CD4-positive, alpha-beta T cell treated with Interleukin-1 beta for 1 hour (primary cell): ENCODE measurements at places on chromosomes 3 and 15.

- DNase-seq: no peak
These were observed 15.8 kb upstream of the ALAS1 start for GRCh38 chr3:52182196-52182595.

GRCh38 chr3:169458752-169459151 lies 204.8 kb downstream of the MECOM start:
- no peak for DNase-seq

GRCh38 chr15:32933236-32933635 lies 215.4 kb downstream of the GREM1 start:
- DNase-seq: no peak

DNA sequence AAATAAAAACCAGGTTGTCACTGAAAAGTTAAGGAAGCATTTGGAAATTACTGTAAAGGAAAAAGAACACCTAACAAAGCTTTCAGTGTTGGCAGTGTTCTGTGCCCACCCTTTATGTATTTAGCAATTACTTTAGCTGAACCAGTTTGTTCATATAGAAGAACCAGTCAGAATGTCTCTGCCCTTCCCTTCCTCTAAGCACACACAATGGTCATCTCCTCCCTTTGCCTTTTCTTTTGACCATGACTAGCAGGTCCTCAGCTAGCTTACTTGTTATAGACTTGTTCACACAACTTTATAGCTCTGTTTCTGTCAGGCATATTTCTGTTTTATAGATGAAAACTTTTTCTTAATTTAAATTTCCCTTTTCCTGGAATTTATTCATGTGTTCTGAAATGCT lies 59.6 kb downstream of the AKAP13 start:
- DNase-seq: no peak

GRCh38 chr15:59020322-59020721 lies 32.9 kb downstream of the RNF111 start:
- DNase-seq: no peak

DNA sequence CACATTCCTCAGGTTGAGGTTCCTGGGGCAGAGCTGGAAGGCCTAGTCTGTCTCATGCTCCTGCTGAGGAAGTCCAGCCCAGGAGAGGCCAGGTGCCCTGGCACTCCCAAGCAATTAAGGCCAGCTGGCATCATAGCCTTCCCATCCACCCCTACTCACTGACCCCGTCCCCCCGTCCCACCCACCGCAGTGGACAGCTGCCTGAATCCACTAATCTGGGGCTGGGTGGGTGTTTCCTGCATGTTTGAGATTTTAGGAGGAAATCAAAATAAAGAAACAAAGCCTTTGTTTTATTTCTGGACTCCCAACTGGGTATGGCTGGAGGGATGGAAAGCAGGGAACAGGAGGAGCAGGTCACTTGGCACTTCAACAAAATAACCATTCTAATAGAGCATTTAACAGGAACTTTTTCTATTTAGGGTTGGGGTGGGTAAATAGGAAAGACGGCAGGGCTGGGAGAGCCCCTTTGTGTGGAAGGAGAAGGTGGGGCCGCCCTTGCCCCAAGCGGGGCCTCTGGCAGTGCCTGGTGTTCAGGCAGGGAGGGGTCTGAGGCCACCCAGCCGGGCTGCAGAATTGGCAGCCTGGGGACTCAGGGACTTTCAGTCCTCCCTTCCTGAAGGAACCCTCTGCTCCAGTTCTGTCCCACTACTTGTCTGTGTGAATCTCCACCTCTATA lies 8.5 kb downstream of the MRAS start:
- DNase-seq: no peak

DNA sequence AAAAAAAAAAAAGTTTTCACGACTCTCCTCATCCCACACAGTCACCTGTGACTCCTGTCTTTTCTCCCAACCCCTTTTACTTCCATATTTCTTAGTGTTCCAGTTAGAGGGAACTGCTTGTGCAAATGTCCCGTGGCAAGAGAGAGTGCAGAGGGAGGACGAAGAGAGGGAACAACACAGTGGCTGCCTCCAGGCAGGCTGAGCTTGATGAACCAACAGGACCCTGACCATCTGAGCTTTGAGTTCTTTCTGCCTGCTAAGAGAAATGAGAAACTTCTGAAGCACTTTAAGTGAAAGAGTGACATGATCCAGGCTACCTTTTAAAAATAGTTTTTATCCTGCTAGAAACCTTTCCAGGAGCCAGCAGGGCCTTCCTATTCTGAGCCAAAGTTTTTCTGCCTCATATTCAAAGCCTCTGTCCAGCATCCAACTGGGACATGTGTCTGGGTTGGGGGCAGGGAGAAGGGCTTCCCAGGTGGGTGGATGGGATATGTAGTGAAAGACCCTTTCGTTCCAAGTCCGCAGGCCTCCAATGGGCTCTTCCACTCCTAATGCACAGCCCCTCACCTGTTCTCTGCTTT lies 239.9 kb downstream of the OPA1 start:
- no peak for DNase-seq

GRCh38 chr15:30933293-30933692 lies 29.6 kb downstream of the FAN1 start:
- no peak for DNase-seq

DNA sequence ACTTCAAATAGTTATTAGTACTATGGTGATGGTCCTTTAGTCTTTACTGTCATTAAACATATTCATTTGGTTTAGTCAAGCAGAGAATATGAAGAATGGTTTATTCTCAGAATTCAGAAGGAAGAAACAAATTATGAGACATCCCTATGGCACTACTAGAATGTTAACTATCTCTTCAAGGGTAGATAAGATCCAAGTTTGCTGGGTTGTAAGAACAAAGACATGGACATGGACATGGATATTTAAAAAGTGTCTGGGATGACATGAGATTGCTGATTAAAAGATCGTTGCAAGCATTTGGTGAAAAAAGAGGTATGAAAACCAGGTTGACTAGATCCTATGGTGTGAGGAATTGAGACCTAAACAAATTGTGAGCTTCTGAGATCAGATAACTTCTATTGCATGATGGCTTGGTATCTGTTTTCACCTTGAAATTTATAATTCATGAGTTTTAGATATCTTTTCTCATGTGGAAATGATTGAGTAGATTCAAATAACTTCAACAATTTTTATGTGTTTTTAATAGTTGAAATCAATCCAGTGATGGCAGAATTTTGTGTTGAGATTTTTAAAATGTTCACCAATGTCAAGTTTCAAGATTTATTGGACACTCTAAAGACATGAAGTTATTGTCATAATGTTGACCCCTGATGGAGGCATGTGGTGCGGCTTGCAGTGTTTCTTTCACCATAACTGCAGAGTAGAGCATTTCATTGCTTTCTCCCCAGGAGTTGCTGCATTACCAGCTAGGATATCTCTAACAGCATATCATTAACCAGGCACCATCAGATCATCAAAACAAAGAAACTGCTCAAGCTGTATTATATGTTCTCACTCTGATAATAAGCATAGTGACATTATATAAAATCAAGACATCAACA lies 72.6 kb downstream of the NAALADL2 start:
- DNase-seq: no peak

DNA sequence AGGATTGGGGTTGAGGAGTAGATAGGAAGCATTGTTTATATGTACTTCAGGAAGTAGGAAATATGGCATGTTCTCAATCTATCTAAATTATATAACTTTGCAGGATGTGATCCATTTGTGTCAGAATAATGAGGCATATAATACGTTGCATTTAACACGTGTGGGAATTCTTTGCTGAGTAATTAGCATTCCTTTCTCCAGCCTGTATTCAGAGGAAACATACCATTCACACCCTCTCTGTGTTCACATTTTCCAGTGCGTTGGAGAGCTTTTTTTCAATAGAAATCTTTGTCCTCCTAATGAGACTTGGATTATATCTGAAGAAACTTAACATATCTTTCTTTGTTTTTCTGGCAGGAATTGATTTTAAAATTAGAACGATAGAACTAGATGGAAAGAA lies 33.0 kb upstream of the APH1B start:
- no peak for DNase-seq

DNA sequence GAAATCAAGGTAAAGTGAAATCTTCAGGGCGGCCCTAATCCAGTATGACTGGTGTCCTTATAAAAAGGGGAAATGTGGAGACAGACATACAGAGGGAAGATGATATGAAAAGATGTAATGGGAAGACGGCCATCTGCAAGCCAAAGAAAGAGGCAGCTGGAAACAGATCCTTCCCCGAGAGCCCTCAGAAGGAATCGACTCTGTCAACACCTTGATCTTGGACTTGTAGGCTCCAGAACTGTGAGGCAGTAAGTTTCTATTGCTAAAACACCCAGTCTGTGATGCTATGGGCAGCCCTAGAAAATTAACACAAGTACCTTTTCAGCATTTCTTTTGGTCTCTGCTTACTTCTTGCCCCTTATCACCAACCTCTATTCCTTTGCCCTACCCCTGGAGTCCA lies 174.7 kb upstream of the TPM1 start:
- no peak for DNase-seq

- no peak for DNase-seq
These were observed at the start of gene ALG1L2 for GRCh38 chr3:130081351-130081881. TSS of gene ALG1L2 (plus strand) at chr3:130081831. CDS start at chr3:130082017, 186 bp downstream.

DNA sequence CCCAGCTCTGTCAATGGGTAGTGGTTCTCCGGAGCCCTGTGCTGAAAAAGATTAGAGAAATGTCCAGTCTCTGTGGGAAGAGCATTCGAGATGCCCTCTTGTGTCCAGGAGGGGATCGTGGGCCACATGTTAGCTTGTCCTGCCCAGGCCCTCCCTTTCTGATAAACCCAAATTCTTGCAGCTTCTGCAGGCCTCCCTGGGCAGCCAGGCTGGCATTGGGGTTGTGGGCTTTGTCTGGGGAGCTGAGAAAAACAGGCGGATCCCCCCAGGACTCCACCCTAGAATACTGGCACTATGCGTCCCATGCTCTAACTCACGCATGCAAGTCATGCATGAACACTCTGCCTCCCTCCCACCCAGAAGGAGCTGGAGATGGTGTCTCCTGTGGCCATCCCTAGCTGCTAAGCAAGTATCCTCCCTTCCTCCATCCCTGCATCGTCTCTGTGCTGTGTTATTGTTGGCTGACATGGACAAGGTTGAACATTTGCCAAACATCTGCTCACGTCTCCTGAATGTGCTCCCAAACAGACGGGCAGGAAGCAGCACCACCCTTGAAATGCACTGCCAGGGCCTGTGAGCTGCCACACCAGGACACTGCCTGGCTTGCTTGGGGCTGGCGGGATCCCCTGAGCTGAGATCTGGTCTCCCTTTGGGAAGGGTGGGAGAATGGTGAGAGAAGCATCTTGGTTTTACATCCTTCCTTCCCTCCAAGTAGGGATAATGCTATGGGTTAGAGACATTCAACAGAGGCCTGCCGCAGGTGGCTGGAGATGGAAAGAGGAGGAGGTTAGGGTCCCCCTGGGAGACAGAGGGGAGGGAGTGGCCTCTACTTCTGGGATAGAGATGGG lies 26.5 kb downstream of the CFAP161 start:
- no peak for DNase-seq

DNA sequence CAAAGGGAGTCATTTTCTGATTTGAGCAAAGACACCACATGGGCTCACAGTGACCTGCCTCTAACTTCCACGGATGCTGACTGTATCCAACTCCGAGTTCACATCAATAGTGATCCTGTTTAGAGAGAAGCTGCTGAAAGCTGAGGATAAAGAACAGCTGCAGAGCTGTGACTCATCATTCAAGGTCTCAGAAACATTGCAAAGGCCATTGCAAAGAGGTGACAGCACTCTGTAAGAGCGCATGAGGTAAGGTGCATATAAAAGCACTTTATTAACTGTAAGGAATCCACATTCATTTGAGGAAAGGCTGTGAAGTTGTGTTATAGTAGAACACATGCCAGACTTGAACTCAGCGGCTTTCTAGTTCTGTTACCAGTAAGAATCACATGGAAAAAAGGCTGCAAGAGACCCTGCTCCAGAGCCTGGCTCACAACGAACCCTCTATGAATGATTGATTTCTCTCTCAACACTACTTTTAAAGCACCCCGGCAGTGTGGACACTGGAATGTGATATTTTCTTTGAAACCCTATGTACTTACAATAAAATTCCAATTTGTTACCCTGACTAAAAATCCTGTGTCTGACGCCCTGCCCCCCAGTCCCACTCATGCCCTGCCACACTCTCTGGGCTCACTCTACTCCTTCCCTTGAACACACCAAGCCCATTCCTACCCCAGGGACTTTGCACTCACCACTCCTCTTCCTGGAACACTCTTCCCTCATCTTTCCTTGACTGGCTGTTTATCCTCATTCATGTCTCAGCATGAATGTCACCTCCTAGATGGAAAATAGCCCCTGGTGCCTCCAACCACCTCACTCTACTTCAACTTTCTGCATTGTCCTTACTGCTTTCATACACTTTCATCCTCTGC lies 111.2 kb downstream of the LSM3 start:
- no peak for DNase-seq

DNA sequence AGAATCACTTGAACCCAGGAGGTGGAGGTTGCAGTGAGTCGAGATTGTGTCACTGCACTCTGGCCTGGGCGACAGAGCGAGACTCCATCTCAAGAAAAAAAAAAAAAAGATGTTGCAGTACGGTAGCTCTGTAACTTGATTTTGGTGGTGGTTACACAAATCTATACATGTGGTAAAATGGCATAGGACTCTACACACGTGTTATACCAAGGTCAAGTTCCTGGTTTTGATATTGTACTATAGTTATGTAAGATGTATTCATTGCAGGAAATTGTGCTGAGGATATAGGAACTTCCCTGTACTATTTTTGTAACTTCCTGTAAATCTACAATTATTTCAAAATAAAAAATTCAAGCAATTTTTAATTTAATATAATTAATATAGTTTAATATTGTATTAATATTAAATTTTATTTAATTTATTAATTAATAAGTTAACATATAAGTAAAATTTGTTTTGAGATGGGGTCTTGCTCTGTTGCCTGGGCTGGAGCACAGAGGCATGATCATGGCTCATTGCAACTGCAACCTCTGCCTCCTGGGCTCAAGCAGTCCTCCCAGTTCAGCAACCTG lies 9.9 kb downstream of the MYD88 start:
- DNase-seq: no peak

DNA sequence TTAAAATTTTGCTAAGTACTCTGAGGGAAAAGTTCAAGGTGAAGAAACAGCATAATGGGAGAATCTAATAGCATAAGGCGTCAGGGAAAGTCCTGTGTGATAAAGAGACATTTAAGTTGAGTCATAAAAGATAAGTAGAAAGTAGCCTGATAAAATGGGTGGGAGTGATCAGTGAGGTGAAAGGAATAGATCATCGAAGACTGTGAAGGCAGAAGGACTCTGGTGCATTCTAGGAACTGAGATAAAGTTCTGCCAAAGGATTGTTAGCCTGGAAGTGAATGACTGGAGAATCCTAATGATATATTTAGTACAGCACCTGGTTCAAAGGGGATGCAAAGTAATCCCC lies 149.9 kb downstream of the CFAP20DC start:
- DNase-seq: no peak

DNA sequence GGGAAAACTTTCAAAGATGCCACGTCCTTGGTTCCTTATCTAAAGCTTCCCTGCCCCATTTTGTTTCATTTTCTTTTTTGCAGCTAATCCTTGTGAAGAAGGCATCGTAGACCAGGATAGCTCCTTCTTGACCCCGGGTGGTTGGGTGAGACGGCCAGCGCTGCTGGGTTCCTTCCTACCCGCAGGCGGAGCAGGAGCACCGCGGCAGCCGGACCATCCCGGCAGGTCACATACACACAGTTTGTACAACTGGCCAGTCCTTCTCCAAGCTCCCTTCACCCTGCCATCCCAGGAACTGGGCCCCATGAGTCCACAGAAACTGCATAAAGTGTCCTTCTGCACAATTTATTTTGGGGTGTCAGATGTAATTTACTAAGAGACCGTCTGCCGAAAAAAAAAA lies 83.9 kb downstream of the MEGF11 start:
- no peak for DNase-seq

GRCh38 chr3:173742491-173742890 lies 344.9 kb downstream of the NLGN1 start:
- no peak for DNase-seq
